ENCODE measurements at places on chromosomes 4 and X.

GRCh38 chr4:176755613-176756012 lies 37.1 kb downstream of the VEGFC start:
- no peak for DNase-seq

GRCh38 chr4:25723409-25723808 lies 67.8 kb downstream of the SLC34A2 start:
- no peak for DNase-seq

DNA sequence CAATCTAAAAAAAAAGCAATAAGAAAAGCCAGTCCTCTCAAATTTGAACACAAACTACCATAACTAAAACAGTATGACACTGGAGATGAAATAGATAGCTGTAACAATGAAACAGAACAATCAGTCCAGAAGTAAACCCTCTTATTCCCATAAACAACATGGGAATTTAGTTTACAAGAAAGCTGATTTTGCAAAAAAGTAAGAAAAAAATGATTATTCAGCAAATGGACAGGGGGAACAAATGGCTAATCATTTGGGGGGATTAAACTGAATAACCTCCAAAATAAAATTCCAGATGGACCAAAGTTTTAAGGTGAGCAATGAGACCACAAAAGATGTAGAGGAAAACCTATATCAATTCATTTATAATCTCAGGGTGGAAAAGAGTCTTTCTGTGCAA lies 16.1 kb upstream of the SASH3 start:
- no peak for DNase-seq

DNA sequence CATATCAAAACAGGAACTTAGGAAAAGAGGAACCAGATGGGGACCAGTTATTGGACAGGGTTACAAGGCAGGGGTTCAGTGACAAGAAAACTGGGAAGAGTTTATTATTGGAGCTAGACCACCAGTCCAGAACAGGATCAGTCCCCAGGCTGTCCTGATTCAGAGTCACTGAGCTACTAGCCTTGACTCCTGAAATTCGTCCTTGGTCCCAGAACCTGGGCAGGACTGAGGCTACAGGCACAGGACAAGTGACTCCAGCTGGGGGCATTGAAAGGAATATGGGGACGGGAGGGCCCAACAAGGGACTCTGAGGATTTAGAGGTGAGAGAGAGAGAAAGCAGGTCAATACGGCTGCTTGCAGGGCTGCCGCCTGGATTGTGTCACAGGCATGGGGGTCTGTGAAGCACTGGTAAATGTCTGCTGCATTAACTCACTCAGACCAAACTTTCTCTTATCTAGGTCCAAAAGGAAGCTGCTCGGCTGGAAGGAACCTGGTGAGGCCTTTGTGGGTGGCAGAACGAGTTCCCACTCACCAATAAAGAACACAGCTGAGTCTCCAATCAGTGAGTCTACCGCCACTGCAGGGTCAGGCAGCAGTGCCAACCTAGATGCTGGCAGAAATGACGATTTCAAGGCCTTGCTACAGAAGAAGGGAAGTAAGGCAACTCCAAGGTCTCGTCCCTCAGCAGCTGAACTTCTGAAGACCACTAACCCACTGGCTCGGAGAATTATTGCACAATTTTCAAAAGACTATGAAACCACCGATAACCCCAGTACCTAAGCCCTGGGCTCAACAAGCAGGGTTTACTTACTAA lies 11.3 kb upstream of the RTL5 start:
- no peak for DNase-seq

- DNase-seq, result no peak
Observed at GRCh38 chrX:107537815-107538214, 88.4 kb downstream of the FRMPD3 start.

DNA sequence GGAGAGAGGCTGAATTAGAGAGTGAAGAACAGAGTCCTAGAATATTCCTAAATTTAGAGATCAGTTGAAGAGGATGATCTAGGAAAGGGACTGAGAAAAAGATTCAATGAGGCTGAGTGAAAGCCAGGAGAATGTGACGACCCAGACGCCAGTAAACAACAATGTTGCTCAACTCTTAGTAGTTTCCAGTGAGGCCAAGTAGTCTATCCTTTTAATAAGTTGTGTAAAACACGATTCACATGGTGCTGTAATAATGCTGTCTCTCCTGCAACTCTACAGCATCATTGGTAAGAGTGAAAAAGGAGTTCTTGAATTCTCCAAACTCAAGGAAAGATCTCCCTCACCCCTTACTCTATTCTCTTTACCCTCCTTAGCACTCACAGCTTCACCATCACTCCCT lies 140.3 kb downstream of the CFAP299 start:
- no peak for DNase-seq

DNA sequence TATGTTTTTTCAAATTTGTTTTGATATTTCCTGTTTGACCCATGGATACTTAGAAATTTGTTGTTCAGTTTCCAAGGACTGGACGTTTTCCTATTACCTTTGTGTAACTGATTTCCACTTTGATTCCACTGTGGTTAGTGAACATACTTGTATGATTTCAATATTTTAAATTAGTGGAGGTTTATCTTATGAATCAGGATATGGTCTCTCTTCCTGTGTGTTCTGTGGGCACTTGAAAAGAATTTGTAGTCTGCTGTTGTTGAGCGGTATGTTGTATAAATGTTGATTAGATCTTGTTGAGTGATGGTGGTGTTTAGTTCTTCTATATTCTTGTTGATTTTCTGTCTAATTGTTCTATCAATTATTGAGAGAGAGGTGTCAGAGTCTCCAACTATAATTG lies 21.2 kb upstream of the LAMTOR3 start:
- DNase-seq, result no peak
